ENCODE measurements at places on chromosomes 11 and 22.

GRCh38 chr22:49790912-49791311 lies 36.8 kb downstream of the BRD1 start:
- no peak for DNase-seq

GRCh38 chr11:46493791-46494190 lies 100.0 kb downstream of the AMBRA1 start:
- no peak for DNase-seq

DNA sequence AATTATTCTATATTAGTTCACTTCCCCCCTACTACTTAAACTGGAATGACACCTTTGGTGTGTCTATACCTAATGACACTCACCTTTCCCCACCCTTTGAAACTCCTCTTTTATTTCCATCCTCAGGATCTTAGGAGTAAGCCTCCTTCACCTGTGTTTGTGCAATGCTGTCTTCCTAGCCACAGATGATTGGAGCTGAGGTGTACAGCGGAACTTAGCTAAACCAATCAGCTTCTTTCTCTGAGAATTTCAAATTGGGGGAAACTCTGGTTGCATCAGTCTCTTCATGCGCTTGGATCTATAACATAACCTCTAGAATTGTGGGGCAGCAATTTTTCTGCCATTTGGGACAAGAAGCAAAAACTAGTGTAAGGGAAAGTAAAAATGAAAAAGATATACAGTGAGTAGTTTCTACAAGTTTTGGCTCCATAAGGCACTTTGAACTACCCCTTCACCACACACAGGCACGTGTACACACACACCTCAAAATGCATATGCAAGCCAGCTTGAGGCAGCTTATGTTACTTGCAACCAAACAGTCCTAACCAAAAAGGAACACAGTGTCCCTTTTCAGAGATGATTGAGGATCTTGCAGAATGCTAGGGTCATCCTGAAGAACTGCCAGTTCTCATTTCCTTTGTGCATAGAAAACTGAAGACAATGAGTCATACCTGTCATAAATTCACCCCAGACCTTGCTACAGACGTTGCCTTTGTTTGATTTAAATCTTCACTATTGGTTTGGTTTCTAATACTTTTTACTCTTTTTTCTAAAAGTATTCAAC lies 36.0 kb upstream of the LDLRAD3 start:
- DNase-seq, result peak; percentile 65

DNA sequence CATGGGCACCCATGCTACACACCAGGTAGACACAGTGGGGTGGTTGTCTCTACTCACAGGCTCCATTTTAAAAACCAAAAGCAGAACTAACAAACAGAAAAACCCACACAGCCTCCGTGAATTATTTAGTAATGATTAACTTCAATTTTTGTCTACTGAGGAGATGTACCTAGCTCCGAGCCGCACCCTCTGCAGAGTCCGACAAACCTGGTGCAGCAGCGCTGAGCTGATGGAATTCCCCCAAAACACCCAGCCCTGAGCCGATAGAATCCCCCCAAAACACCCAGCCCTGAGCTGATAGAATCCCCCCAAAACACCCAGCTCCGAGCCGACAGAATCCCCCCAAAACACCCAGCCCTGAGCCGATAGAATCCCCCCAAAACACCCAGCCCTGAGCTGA lies 927.0 kb downstream of the BRD1 start:
- DNase-seq, result no peak

- peak; percentile 98 for DNase-seq
Observed at GRCh38 chr11:10857709-10858438, at the start of gene ZBED5. Gene ZBED5 (minus strand): TSS chr11:10858053. CDS start chr11:10854945, 3,108 bp downstream.

DNA sequence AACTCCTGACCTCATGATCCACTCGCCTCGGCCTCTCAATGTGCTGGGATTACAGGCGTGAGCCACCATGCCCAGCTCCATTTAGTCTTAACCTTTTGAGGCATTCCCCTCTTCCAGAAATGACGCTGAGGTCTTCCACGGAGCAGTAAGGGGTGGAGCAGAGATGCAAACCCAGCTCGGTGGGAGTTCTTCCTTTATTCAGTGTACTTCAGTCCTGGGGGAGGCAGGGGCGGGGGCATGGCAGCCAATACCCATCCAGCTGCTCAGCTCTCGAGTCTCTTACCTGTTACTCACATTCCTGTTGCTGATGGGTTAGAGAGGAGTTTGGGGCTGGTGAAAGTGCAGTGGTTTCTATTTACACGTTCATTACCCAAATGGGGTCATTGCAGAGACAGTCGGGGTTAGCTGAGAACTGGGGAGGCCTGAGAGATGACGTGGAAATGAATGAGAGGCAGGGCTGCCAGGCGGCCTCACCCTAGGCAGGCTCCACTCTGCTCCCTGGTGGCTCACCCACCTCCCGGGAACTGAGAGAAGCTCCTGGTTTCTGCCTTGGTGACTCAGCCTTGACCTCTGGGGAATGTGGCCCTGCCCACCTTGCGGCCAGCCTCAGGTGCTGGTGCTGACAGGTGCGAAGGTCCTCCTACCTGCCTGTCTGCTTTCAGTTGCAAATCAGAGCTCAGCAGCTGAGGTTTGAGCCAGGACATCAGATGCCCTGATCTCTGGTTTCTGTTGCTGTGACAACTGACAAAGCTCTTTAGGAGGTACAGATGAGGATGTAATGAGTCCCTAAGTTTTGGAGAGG lies 13.4 kb upstream of the ST14 start:
- DNase-seq, result no peak

GRCh38 chr22:29621761-29622526 lies 18.5 kb downstream of the NF2 start:
- peak; percentile 95 for DNase-seq

- peak; percentile 30 for DNase-seq
Observed at GRCh38 chr11:19633276-19633675, 79.4 kb upstream of the NAV2 start.

All from adipocyte (in vitro differentiated cells).